ENCODE measurements at places on chromosomes 16 and 17.

DNA sequence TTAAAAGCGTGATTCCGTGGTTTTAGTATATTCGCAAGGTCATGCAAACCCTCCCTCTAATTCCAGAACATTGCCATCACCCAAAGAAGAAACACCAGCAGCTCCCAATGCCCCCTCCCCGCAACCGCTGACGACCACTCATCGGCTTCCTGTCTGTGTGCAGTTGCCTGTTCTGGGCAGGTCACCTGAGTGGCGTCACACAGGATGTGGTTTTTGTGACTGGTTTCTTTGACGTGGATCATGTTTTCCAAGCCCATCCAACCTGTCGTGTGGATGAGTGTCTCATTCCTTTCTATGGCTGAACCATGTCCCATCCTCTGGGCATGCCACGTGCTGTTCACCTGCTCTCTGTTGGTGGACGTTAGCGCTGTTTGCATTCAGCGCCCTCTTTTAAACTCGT lies 8.2 kb upstream of the ATP2C2 start:
- no peak for DNase-seq

GRCh38 chr16:1182950-1183907 lies 30.3 kb downstream of the CACNA1H start:
- DNase-seq, result no peak

DNA sequence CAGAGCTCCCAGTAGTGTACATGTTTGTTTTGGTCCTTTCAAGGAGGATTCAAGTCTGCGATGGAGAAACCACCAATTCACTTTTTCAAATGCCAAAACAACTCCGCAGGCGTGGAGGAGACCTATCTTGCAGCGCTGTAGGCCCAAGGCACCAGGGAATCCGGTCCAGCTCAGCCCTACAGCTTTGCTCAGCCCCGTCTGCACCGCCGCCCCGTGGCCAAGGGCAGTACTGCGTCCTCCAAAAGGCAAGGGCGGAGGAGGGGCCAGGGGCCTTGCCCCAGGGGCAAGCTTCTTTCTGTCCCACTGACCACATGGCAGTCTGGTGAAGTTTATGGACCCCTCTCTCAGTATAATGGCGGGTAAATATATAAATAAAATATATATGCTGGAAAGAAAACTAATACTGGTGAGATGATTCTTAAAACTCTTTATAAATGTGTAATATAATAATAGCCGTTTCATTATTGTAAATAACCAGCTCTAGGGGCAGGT lies 709 bp upstream of the CD300LG start:
- DNase-seq, result peak; percentile 96

GRCh38 chr16:74760007-74760767 lies 14.4 kb downstream of the FA2H start:
- DNase-seq, result peak; percentile 73

DNA sequence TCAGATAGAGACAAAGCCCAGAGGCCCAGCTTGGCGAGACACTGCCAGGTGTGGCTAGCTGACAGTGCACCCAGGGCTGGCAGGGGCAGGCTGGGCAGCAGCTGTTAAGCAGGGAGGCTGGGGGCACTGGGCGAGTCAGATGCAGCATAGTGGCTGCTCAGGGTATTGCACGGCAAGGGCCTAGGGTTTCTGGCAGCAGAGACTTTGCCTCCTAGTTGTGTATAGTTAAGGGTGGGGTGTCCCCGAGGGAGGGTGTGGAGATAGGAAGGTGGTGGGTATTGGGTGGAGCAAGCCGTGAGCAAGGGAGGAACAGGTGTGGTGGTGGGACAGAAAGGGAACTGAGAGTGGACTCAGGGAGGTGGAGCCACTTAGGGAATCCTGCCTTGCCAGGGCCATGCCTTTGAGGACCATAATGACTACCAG lies 66.0 kb downstream of the SMPD3 start:
- no peak for DNase-seq

GRCh38 chr17:5365831-5366230 lies 53.6 kb downstream of the NUP88 start:
- no peak for DNase-seq

GRCh38 chr17:2872282-2872681 lies 76.0 kb downstream of the RAP1GAP2 start:
- DNase-seq, result no peak

DNA sequence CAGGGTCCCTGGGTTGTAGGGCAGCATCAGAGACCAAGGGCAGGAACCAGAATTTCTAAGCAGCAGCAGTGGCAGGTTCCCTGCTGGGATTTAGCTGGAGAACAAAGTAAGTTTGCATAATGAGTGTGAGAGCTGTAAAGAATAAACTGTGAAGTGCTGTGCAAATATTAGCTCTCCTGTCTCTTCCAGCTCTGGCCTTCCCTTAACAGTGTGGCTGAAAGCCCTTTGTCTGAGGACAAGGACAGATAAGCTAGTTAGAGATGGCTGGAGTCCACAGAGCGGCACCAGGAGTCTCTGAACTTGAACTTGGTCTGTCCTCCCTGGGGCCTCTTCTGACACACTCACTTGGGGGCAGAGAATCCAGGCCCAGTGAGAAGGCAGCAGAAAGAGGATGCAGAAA lies 98.2 kb upstream of the WSCD1 start:
- no peak for DNase-seq

- DNase-seq, result no peak
These were observed 509.6 kb downstream of the CDH13 start for GRCh38 chr16:83136419-83136818.

DNA sequence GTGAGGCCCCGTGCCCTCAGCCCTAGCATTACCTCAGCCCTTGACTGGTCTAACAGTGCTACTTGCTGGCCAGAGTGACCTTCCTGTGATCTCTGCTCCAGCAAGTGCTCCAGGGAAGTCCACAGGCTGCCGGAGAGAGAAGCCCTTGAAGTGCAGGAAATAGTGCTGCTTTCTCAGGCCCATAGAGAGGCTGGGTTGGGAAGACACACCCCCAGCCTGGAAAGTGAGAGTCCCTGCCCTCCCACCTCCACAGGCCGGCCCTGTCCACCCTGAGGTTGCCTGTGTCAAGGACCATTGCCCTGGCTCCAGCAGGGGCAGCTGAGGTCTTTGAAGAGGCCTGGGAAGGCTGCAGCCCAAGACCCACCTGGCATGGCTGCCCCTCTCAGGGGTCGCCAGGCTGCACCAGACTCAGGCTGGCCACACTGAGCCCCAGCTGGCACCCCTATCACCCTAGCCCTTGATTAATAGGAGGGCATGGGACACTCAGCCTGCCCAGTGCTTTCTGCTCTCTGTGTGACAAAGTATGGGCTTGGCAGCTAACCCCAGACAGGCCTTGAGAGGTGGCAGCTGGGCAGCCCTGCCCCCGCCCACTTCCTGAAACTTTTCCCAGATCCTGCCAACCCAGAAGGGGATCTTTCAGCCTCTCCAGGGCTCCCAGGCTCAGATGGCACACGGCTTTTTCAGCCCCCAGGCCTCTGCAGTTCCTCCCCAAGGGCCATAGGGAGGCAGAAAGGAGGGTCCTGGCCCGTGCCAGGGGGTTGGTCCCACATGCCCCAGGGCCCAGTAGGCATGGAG lies 21.7 kb downstream of the ATP6V0D1 start:
- DNase-seq, result no peak

DNA sequence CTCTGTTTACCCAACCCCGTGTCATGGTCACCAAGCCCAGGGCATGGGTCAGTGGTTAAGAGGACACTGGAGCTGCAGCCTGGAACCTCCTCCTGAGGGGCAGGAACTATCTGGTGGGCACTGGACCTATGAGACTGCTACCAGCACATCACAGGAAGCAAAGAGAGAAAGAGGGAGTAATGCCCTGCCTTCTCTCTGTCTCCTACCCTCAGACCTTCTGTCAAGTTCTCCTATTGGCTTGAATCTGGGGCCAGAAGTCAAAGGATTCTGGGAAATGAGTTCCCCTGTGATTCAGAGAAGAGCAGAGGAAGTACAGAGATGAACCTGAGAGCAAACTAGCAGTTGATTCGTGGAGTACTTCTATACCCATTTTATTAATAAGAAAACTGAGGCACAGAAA lies 123.0 kb upstream of the GNAO1 start:
- DNase-seq, result no peak

GRCh38 chr16:66326991-66327513 lies 39.4 kb upstream of the CDH5 start:
- DNase-seq, result no peak

DNA sequence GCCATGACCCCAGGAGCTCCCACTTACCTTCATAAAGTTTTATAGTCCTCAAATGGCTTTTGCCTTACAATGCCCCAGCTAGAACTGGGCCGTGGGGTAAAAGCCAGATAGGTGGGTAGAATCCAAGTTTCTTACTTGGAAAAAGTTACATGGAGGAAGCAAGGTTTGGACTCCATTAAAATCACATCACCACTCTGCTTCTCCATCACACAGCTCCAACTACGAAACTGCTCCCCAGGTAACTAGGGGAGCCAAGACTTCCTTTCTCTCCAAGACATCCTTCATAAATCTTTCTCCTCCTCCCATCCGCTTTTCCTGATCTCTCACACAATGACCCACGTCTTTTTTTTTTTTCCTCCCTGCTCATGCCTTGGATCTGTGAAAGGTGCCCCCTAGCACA lies 130.8 kb upstream of the RCVRN start:
- DNase-seq, result no peak

- no peak for DNase-seq
These were observed 7.5 kb upstream of the UMOD start for GRCh38 chr16:20359997-20360396.

GRCh38 chr16:84484579-84485254 lies 19.7 kb downstream of the MEAK7 start:
- peak; percentile 40 for DNase-seq

DNA sequence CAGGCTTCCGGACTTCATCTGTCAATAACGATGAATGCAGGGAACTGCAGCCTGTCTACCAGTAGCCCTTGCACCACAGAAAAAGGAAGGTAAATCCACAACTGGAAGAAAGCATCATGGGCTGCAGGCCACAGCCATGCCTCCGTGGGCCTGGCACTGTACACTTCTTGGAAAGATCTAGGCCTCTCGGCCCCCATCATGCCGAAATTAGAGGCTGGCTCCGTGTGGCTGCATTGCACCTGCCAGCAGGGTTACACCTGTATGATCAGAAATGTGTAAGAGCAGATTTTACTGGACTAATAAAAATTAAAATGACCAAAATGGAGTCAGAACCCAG lies 52.2 kb downstream of the SDK2 start:
- DNase-seq, result no peak

DNA sequence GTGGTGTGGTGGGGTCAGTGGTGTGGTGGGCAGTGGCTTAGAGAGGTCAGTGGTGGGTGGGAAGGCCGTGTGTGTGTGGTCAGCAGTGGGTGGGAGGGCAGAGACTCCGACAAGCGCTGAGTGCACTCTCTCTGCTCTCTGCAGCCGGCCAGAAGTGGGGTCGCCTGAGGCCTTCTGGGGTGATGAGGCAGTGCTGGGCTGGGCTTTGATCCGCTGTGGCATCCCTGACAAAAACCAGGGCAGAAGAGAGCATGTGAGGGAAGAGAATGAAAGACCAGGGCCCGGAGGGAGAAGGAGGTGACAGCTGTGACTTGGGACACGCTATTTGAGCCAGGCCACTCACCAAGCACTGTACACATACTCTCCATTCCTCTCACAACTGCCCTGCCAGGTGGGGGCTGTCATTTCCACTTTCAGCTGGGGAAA lies 50.8 kb downstream of the NKD1 start:
- DNase-seq, result no peak

All from HTR-8/SVneo (cell line).